ENCODE measurements at places on chromosomes 6 and 20.
A peak's percentile ranks its signal among the peaks of the same experiment; 100 is the strongest.

DNA sequence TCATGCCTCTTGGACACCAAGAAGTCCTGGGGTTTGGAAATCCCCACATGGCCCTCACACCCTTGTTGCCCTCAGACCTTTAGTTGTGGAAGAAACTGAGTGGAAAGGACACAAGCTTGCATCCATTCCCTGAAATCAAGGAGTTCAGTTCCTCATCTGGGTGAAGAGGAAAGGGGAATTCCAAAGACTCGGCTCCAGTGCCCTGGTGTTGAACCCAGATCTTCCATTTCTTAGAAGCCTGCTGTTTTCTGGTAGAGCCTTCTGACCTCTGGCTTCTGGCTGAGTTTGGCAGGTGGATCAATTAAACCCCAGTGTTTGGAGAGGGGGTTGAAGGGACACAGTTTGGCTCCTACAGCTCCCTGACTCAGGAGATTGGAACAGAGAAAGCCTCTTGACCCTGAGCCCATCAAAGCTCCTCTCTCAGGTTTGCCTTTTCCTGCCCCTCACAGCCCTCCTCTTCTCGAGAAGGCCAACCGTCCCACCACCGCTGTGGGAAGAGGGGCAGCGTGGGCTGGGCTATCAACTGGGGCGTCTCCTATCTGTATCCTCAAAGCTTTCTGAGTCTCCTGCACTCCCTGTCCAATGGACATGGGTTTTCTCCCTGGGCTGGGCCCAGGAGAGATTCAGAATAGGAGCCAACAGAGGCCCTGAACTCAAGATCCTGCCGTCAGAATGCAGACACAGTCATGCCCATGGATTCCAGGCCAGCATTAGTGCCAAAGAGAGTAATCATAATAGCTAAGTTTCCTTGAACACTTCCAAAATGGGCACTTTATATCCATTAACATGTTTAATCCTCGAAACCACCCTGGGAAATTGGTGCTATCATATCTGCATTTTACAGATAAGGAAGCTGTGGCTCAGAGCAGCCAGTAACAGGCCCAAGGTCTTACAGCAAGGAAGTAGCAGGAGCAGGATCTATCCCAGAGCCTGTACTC, 146.2 kb downstream of the VEGFA start:
- DNase-seq, result no peak

DNA sequence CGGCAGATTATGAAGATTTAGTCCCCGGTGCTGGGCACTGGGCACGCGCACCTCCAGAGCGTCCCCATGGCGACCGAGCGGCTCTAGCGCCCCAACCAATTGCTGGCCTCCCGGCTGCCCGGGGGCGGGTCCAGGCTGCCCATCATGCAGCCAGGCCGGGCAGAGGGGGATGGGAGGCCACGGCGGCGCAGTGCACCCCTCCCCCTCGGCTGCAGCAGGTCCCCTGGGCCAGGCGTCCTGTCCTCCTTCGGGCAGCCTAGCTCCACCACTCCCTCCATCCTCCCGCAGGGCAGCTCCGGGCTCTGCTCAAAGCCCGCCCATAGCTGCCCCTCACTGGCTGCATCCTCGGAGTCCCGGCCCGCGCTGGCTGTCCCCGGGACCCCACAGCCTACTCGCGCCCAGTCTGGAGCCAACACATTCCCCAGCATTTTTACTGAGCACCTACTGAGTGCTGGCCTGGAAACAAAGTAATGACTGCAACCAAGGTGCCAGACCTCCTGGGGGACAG, 99.4 kb downstream of the ASXL1 start:
- peak; percentile 93 for DNase-seq

GRCh38 chr6:165647041-165647440, 16.0 kb downstream of the PDE10A start:
- DNase-seq, result no peak

DNA sequence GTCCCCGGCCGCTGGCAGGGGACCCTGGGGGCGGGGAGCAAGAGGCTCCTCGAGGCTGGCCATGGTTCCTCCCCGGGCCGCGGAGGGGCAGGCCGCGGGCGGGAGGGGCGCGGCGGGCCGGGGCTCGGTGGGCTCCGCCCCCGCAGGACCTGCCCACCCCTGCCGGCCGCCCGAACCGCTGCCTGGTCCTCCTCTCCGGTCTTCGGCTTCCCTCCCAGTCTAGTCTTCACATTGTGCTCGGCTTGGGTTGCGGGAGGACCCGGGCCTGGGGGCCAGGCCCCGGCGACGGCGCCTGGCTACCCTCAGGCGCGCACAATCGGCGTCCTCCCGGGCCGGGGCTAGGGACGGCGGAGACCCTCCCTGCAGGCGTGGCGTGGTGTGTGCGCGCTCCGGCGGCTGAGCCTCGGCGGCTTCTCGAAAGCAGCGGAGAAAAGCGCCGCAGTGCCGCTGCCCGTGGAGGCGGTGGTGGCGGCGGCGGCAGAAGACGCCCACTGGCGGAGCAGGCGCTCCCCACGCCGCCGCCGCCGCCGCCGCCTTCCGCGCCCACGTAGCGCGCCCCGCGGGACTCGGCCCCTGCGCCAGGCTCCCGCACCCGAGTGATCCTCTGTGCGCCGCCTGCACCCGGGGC, at the start of gene PDE10A:
TSS of gene PDE10A (minus strand) at position 493 of the 628 bp plus-strand sequence. CDS start at position 63, 430 bp downstream.
- peak; percentile 85 for DNase-seq

DNA sequence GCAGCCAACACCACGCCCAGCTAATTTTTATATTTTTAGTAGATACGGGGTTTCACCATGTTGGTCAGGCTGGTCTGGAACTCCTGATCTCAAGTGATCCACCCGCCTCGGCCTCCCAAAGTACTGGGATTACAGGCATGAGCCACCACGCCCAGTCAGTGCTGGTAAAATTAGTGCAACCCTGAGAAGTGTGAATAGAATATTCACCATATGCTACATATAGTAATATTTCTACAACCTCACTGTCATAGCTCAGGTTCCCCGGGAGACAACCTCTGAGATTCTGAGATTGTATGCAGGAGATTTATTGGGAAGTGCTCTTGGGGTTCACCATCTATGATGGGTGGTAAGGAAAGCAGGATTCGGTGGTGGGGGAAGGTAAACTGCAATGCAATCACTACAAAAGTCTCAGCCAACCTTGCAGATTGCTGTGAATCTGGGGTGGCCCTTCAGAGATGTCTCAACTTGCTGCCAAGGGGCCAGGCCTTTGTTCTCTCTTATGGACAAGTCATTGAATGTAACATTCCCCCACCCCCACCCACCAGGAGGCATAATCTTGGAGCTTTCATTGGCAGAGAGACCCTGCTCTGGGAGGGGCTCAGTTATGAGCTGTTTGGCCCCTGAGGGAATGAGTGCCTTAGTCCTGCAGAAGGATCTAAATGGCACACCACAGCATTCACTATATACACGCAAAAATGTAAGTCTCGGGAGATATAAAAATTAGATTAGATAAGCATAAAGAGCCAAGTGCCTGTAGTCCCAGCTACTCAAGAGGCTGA, 34.0 kb upstream of the SEC63 start:
- no peak for DNase-seq

DNA sequence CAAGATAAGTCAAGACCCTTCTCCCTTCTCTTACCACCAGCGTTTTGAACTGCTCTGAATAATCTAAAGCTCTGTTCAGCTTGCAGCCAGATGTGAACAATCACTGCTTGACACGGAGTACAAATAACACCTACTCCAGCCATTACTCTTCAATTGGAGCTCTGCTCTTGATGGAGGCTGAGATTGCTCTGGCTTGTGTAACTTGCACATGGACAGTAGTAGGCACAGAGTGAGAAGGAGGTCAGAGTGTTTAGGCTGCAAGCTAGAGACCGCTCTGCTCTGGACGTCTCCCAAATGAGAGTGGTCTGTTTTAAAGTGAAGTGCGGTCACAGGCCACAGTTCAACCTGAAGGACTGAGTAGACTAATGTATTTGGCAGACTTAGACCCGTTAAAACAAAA, 158.3 kb downstream of the HDGFL1 start:
- DNase-seq, result no peak

- DNase-seq, result no peak
Measured at GRCh38 chr6:36364669-36365479, 22.6 kb downstream of the ETV7 start.

DNA sequence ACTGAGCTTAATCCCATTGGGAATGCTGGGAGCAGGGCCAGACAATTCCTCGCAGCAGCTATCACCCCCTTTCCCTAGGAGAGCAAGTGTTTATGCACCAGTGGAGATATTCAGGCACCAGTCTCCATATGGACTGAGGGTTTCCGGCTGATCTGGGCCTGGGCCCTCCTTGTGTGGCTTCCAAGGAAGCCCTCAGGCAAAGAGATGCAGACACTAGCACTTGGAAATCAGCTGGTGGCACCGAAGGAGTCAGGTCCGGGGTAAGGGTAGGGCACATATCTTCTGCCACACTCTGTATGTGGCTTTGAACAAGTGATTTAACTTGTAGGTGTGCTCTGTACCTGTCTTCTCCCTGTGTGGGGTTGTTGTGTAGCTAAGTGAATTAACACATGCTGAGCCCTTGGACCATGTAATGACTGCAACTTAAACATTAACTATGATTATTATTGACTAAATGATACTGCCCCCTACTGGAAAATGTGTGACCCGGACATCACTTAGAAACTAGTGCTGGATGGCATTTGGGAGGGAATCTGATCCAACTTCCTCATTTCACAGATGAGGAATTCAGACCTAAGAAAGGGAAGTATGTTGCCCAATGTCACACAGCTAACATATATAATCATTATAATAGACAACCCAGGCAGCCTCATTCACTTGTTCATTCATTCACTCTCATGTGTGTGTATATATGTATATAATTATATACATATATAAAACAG, 19.3 kb upstream of the WFDC2 start:
- DNase-seq, result no peak

DNA sequence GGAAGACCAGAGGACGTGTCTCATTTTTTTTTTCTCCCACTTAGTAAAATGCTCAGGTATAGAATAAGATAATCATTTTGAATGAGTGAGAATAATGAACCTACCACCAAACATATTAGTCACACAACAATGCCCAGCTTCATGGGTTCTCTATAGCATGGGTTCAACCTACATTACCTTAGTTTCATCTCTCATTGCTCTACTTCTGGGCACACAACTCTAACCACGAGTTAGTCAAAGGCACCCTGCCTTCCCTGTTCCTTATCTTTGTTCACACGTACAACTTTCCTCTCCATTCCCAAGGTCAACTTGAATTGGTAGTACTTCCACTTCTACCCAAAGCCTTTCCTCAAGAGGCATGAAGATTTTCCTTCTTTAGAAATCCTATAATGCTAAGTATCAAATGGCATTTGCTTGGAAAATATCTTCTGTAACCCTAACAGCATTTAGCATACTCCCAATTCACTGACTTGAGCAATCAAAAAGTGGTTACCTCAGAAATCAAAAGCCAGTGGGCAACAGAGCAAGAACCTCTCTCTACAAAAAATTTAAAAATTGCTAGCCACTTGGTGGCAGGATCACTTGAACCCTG, 20.9 kb downstream of the DEK start:
- DNase-seq, result no peak

DNA sequence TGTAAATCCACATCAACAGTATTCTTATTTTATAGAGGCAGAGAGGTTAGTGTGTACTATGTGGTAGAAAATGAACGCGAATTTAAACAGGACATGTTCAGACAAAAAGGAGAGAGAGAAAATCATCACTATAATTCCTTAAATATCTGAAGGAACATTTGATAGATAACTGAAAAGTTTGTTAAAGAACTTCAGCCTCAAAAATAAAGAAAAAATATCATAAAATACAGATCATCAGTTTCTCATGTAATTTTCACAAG, 169.2 kb downstream of the PTPRK start:
- no peak for DNase-seq

DNA sequence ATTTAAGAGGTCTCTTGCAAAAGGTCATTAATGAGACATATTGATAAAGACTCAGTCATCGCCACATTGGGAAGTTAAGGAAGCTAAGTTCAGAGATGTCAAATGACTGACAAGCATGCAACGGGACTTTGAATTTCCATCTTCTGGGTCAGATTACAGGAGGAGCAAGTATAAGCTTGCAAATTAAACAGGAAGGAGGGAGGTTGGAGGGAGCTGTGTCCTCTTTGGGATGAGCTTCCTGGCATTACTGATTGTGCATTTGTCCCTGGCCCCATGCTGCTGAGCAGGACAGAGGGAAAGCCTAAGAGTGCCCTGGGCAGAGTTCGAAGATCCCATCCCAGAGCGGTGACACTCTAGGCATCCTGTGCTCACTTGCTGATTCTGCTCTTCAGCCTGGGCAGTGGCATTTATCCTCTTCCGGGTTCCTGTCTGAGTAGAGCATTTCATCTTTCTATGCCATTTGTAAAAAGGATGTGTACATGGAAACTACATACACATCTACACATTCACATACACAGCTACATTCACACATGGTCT, 40.5 kb downstream of the SLC22A1 start:
- no peak for DNase-seq

- DNase-seq, result no peak
Measured at GRCh38 chr6:87070741-87071140, 24.2 kb downstream of the CGA start.
